IMR-90 (cell line): ENCODE measurements at places on chromosomes 3 and 15. TPM values are rescaled to one million over a fixed set of nuclear protein-coding genes. Genes with fewer than 3 reads are reported as not detected.
A peak's percentile ranks its signal among the peaks of the same experiment; 100 is the strongest.

The ARHGAP31 gene
- 6.6 and 7.5 TPM in 2 replicates for total RNA-seq

- H3K27me3 ChIP-seq: no peaks in the 10 kb centered on the region
- DNase-seq: no peak
- H3K27ac ChIP-seq: no peak overlapping the region
Measured at GRCh38 chr3:9784965-9785364, 7.3 kb downstream of the TADA3 start.

GRCh38 chr3:129286081-129286480, 7.4 kb downstream of the HMCES start:
- no peak overlapping the region for H3K4me3 ChIP-seq
- no peaks in the 10 kb centered on the region for H3K27me3 ChIP-seq

GRCh38 chr15:60858511-60859070, 370.5 kb downstream of the RORA start:
- H3K4me3 ChIP-seq: no peak overlapping the region
- no peaks in the 10 kb centered on the region for H3K36me3 ChIP-seq
- peaks cover 3% of the 10 kb centered on the region; the same call in 1 of the 2 replicates for H3K4me1 ChIP-seq
- no peak overlapping the region for H3K27ac ChIP-seq
- no peak for DNase-seq

The GNAI2 gene
- 816 and 867 TPM in 2 replicates for total RNA-seq

DNA sequence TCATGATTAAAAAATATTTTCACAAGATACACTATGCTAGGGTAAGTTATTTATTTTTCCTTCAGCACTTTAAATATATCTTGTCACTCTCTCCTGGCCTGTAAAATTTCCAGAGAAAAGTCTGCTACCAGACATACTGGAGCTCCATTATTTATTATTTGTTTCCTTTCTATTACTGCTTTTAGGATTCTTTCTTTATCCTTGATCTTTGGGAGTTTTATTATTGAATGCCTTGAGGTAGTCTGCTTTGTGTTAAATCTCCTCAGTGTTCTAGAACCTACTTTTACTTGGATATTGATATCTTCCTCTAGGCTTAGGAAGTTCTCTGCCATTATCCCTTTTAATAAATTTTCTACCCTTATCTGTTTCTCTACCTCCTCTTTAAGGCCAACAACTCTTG, 142.0 kb upstream of the TGFBR2 start:
- DNase-seq: no peak
- no peaks in the 10 kb centered on the region for H3K27me3 ChIP-seq
- no peak overlapping the region for H3K4me3 ChIP-seq
- H3K27ac ChIP-seq: no peak overlapping the region

GRCh38 chr3:149579161-149579560, 78.7 kb downstream of the WWTR1 start:
- H3K36me3 ChIP-seq: no peaks in the 10 kb centered on the region
- no peaks in the 10 kb centered on the region for H3K27me3 ChIP-seq
- peaks cover 26% of the 10 kb centered on the region for H3K4me1 ChIP-seq
- no peak for DNase-seq
- peak overlapping the region; percentile 1; the same call in 1 of the 2 replicates for H3K27ac ChIP-seq

GRCh38 chr3:113143353-113143752, 68.0 kb upstream of the BOC start:
- H3K4me3 ChIP-seq: no peak overlapping the region
- peaks cover under 1% of the 10 kb centered on the region; the same call in 1 of the 2 replicates for H3K4me1 ChIP-seq
- no peaks in the 10 kb centered on the region for H3K36me3 ChIP-seq
- H3K27ac ChIP-seq: no peak overlapping the region

The PRR20G gene
- total RNA-seq: not detected in 2 replicates

DNA sequence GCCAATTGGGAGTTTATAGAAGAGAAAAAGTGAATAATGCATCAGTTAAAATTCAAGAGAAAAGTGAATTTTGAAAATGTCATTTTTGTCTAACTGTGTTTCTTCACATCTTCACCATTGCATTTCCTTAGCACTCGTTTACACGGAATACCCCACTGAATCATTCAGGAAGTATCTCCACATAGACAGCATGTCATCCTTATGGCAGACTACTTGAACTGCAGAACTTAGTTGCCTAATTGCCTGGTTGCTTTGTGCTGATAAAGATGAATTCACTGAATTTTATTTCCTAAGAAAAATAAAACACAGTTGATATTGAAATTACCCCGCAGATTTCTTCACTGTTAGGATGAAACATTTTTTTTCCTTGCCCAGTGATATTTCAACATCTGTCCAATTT, 627.1 kb downstream of the ROBO1 start:
- no peak overlapping the region for H3K4me3 ChIP-seq
- H3K27me3 ChIP-seq: no peaks in the 10 kb centered on the region

DNA sequence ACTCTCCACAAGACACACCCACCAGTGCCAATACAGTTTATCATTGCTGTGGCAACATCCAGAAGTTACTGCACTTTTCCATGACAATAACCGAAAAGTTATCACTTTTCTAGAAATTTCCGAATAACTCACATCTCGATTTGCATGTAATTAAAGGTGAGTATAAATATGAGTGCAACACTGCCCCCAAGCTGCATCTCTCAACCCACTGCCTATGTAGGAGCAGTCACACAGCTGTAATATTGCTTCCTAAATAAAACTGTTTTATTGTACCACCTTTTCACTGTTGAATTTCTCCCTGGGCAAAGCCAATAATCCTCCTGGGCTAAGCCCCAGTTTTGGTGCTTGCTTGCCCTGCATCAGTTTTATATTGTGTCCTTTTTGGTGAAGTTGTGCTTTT, 601.0 kb upstream of the EPHA6 start:
- no peaks in the 10 kb centered on the region for H3K27me3 ChIP-seq
- H3K4me1 ChIP-seq: no peaks in the 10 kb centered on the region
- no peak overlapping the region for H3K4me3 ChIP-seq
- DNase-seq: no peak
- no peak overlapping the region for H3K27ac ChIP-seq
- H3K36me3 ChIP-seq: no peaks in the 10 kb centered on the region
